ENCODE measurements at places on chromosomes 3 and 15.

DNA sequence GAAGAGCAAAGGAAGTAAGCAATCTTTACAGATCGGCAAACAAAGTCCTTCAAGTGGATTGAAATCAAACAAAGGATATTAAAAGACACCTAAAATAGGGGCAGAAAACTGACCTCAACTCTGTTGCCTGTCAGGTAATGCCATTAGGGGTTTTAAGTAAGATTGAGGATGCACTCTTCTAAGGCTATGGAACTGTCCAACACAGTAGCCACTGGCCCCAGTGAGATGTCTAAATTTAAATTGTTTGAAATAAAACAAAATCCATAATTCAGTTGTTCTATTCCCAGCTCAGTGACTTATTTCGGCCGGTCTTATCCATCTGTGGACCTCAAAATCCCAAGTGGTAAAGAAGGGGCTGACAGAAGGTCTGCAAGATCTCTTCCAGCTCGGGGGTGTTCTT, 49.5 kb upstream of the LMCD1 start:
- no peak for DNase-seq

DNA sequence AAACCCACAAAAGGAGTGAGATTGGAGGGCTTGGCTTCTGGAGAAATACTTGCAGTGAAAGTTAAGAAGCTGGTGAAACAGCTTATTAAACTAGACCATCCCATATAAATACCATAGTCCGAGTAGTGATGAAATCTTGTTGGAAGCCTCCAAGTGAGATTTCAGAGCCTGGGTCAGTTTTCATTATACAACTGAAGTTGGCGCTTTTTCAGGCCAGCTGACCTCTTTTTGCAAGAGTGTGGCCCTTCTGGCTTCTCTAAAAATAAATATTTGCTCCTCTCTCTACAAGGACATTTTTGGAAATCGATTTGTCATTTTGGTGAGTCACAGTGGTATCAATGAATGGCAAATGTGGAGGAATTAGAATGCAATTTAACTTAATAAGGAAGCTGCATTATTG, 51.2 kb upstream of the THRB start:
- DNase-seq: no peak

DNA sequence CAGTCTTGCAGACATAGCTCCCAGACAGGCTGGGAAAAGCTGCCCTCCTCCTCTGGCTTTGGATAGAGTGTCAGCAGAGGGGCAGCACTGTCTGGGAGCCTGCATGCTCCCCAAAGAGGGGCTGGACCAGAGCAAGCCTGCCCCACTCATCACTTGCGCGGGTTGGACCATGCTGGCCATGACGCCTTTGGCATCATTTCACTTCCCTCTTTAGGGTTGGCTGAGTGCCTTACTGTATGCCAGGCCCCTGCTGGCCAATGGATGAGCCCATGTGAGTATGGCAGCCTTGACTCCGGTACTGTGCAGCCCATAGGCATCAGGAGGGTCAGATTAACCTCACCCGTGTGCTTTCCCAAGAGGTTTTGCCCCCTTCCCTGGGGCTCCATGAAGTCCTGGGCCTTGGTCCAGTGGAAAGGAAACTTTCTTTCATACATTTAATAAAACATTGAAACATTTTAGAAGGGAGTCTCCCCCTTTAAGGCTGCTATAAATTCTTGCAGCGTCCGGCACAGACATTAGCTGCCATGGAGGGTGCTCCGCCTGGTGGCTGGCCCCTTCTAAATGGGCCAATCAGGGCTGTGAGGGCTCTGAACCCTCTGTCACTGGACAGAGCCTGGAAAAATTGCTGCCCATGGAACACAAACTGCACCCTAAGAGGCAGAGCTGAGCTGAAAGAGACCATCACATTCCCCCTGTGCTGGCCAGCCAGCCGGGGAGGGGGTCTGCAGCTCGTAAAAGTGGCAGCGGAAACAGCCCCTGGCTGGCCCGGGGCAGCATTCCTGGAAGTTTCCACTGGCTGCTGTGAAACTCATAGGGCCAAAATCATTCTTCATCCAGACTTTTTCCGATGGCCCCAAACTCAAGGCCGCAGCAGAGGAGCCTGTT, 20.8 kb upstream of the DUSP7 start:
- DNase-seq: no peak

- DNase-seq: no peak
Observed at GRCh38 chr3:15823092-15823491, 25.3 kb upstream of the ANKRD28 start.

DNA sequence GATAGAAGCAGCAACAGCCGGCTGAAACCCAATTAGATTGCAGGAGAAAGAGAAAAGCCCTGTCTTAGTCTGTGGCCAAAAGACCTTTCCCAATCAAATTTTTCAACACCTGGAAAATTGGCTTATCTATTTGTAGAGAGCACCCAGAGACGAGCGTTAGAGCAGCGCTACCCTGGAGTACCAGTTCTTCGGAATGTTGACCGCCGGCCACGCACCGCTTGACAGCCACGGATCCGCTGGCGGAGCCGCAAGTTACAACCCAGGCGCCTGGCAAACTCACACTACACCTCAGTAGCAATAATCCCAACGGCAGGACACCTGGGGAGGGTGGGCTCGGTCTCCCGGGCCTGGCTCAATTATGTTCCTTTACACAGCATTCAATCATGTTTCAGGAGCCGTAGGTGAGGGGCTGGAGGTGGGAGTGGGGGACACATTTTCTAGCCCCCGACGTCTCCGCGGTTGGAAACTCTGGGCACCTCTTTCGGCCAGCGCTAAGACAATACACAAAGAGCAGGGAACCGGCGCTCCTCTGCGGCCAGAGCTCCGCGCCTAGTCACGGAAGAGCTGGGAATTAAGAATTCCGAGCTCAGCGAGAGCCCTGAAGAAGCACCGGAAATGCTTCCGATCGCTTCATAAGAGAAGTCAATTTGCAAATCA, 1.2 kb downstream of the MB21D2 start:
- no peak for DNase-seq

DNA sequence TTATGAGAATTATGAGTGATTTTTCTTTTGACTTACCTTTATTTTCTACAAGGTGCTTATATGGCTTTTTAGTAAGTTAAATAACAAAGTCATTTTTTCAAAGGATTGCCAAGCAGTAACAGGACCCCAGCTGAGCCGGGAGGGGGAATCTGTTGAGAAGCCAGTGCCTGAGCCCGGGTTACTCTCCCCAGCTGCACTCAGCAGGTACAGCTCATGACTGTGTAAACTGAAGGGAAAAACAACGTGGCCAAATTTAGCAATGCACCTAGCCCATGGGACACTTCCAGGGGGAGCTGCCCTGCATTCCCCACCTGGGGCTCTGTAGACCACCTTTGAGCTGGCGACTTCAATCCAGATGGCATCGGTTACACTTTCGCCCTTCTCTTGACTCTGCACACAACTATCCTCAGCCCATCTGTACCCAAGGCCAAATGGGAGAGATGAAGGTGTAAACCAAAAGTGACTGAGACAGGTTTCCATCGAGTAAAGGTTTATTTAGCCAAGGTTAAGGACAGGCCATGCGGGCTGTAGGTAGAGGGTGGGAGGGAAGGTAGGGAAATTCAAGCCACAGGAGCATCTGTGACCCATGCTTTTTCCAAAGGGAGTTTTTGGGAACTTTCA, 18.2 kb upstream of the HCN4 start:
- DNase-seq: no peak

GRCh38 chr3:189567766-189568420, 63.3 kb upstream of the TP63 start:
- DNase-seq: no peak

DNA sequence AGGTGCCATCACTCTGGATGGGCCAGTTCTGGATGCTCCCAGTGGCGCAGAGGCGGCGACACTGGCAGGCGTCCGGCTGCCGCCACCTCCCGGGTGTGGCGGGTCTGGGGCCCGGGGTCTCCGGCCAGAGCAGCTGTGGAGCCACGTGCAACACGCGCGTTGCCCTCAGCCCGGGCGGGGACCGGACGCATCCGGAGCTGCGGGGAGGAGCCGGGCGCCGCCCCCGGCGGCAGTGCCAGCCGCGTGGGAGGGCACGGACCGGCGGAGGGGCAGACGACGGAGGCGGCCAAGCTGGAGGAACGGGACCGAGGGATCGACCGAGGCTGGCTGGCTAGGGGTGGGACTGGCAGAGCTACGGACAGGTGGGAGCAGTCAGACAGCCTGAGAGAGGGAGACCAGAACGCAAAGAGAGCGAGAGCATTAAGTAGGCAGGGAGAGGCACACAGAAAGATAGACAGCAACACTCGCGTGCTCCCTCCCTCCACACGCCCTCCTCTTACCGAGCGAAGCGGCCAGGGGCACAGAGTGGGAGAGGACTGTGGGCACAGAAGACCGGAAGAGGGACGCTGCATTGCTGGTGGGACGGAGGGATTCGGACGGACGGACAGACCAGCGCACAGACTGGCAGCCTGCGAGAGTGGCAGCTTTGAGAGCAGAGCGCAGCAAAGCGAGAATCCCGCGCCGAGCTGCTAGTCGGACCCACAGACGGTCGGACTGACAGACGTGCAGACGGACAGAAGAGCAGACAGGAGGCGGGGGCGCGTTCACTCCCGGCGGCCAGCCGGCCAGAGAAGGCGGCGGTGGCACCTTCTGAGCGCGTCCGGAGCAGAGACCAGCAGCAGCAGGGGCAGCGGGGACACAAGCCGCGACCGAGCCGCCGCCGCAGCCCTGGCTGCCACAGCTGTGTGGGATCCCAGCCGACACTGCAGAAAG, at the start of gene ARPP21:
Gene ARPP21 (plus strand): TSS at position 272 of the 933 bp plus-strand sequence. CDS start 42,227 bp downstream, outside the sequence.
- no peak for DNase-seq

- no peak for DNase-seq
Observed at GRCh38 chr3:43041517-43041916, 62.4 kb downstream of the GASK1A start.

DNA sequence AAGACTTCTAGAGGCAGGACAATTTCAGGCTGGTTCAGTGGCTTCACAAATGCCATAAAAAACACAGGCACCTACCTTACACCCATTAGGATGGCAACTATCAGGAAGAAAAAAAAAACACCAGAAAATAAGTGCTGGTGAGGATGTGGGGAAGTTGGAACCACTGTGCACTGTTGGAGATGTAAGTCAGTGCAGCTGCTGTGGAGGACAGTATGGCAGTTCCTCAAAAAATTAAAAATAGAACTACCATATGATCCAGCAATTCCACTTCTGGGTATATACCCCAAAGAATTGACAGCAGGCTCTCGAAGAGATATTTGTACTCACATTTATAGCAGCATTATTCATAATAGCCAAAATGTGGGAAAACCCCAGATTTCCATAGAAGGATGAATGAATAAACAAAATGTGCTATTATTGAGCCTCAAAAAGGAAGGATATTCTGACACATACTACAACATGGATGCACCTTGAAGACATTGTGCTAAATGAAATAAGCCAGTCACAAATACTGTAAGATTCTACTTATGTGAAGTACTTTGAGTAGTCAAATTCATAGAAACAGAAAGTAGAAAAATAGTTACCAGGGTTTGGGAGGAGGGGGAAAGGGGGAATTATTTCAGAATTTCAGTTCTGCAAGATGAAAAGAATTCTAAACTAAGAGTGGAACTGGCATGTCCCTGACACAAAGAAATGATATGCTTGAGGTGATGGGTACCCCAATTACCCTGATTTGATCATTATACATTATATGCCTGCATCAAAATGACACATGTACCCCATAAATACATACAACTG, 40.9 kb downstream of the NR1D2 start:
- DNase-seq: no peak

DNA sequence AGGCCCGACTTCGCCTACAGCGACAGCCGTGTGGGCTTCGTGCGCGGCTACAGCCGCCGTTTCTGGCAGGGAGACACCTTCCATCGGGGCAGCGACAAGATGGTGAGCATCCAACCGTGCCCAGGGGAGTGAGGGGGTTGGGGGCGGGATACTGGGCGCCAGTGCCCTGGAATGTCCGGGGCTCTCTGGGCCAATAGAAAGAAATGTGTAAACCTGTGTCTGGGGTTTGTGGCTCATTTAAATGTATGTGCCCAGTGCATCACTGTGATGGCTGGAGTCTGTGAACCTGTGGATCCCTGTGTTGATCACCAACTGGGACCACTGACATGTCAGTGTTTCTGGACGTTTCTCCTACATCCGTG, 423 bp downstream of the CHAC1 start:
- DNase-seq: no peak

DNA sequence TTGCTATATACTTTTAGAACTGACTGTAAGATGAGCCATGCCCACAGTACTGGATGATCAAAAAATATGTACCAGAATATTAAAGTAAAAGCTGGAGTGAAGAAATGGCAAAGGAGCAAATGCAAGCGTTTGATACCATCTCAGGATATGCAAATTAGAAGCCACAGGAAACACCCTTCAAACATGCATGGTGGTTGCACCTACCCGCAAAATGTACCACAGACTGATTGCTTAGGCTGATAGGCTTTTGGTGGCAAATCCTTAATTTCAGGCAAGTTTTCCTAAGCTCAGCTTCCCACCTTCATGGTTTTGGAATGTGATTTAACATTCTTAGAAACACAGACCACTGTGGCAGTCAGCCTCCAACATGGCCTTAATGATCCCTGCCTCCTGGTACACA, 149.0 kb downstream of the PDZRN3 start:
- DNase-seq: no peak

GRCh38 chr3:59189526-59189925, 139.7 kb upstream of the CFAP20DC start:
- DNase-seq: no peak

DNA sequence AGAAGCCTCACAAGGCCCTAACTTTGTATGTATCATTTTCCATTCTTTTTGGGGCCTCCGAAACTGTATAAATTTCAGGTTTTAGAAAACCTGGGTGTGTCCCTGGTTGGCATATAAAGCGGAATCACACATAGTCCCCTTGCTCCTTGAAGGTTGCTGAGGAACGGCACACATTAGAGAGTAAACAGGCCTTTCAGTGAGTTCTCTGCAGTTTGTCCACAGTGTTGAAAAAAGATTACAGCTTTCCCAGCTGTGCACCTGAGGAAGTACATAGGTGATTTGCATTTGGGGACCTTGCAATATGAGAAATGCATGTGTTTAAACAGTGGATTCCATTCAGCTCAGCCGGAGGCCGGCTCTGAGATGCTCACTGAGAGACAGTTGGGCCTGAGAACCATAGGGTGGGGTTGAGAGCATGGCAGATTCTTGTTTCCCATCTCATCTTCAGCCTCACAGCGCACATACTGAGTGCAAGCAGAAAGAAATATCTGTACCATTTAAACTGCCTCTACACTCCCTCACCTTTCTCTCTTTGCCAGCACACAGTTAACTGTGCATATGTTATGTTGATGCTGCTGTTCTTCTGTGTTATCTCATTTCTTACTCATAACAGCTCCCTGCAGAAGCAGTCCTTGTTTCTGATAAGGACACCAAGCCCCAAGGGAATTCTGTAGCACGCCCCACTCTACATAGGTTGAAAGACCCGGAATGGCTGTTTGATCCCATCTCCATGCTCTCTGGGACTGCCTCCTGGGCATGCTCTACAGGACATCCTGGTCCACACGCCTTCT, 60.4 kb downstream of the BOC start:
- no peak for DNase-seq

DNA sequence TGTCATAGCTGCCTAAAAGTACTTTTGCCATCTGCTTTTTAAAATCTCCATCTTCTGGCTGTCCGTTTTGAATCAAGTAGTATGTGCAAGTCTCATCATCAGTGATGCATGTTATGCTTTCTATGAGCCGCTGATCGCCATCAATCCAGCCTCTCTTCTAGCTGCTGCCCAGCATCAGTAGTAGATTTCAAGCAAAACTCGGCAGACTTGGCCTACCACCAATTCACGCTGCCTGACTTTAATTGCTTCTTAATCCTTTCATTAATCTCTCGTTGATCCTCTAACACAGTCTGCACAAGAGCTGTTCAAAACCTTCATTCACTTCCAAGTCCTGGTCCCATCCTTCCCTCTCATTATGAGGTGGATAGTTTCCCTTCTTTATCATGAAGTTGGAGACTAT, 104.9 kb downstream of the NSUN3 start:
- DNase-seq: no peak

GRCh38 chr15:77607111-77607893, 25.4 kb downstream of the LINGO1 start:
- no peak for DNase-seq

GRCh38 chr15:98779463-98780071, 131.2 kb downstream of the IGF1R start:
- peak; percentile 76 for DNase-seq

All from activated CD4-positive, alpha-beta T cell treated with anti-CD3 and anti-CD28 coated beads, Interleukin-2, amount 50 U/mL, for 1 hour (primary cell).